Stimulated activated CD4-positive, alpha-beta T cell treated with anti-CD3 and anti-CD28 coated beads, Interleukin-2, amount 100 ng/mL, for 48 hours (primary cell): ENCODE measurements at places on chromosomes 16 and 17.

DNA sequence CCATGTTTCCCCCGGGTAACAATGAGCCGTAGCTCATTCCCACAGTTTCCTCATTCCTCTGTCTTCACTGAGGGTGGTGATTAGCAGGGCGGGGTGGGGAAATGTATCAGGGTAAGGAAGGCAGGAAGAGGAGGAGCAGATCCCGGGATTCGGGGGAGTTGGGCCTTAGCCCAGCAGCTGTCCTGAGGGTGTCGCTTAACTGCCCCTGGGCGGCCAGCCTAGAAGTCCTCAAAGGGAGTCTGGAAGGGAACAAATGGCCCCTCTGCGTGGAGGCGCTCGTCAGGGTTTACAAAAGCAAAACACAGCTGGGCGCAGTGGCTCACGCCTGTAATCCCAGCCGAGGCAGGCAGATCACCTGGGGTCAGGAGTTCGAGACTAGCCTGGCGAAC lies 14.3 kb downstream of the MLYCD start:
- no peak for DNase-seq

- DNase-seq: peak; percentile 37
Measured at GRCh38 chr16:566475-567372, at the start of gene NHLRC4. Gene NHLRC4 (plus strand): TSS chr16:567005. CDS start chr16:568048, 1,043 bp downstream.

- DNase-seq: no peak
Measured at GRCh38 chr17:73401911-73402310, 90.1 kb upstream of the CDC42EP4 start.

DNA sequence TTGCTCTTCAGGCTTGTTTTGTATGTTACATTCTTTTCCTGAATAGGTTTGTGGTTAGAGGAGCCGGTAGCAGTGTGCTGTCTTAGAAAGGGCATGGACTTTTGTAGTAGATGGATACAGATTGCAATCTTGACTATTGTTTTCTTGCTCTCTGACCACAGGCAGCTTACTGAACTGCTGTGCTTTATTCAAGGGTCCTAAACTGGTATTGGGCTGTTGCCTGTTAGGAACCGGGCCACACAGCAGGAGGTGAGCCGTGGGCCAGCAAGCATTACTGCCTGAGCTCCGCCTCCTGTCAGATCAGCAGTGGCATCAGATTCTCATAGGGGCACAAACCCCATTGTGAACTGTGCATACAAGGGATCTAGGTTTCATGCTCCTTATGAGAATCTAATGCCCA lies 373.9 kb downstream of the CPPED1 start:
- no peak for DNase-seq

GRCh38 chr16:49369651-49370611 lies 3.7 kb upstream of the C16orf78 start:
- DNase-seq: no peak
